ENCODE measurements at places on chromosomes 7 and 10. TPM values are rescaled to one million over a fixed set of nuclear protein-coding genes. Genes with fewer than 3 reads are reported as not detected.
A peak's percentile ranks its signal among the peaks of the same experiment; 100 is the strongest.

NPC1L1 gene
- total RNA-seq, result 0.88 TPM

GAD2 gene
- total RNA-seq, result not detected

MRPS17 gene
- total RNA-seq, result 12.5 TPM

DNAH11 gene
- 2.3 TPM for total RNA-seq

CPA2 gene
- not detected for total RNA-seq

DNA sequence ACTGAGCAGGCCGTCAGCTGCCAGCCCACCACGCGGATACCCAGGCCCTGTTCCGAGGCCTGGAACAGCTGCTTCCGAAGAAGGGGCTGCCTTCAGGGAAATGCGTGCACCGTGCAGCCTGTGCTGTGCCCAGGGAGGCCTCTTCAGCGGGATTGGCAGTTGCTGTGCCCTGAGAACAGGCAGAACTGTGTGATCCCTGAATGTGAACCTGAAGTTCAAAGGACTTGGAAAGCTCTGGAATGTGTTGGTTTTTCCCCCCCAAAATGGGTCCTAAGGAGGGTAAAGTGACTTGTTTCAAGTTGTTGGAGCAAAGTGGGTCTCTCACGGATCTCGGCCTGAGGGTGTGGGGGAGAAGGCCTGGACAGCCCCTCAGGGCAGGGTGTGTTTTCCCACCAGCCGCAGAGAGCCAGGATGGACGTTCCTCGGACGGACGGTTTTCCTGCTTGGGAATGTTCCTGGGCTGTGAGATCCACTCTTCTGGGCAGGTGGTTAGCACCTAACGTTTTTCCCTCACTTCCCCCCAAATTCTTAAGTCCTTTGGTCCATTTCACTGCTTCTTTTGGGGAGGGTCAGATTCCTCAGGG lies 2.1 kb downstream of the SPRN start:
- H3K4me3 ChIP-seq, result no peak overlapping the region
- DNase-seq, result peak; percentile 42
- peaks cover 6% of the 10 kb centered on the region for H3K36me3 ChIP-seq
- no peaks in the 10 kb centered on the region for H3K27me3 ChIP-seq

DNA sequence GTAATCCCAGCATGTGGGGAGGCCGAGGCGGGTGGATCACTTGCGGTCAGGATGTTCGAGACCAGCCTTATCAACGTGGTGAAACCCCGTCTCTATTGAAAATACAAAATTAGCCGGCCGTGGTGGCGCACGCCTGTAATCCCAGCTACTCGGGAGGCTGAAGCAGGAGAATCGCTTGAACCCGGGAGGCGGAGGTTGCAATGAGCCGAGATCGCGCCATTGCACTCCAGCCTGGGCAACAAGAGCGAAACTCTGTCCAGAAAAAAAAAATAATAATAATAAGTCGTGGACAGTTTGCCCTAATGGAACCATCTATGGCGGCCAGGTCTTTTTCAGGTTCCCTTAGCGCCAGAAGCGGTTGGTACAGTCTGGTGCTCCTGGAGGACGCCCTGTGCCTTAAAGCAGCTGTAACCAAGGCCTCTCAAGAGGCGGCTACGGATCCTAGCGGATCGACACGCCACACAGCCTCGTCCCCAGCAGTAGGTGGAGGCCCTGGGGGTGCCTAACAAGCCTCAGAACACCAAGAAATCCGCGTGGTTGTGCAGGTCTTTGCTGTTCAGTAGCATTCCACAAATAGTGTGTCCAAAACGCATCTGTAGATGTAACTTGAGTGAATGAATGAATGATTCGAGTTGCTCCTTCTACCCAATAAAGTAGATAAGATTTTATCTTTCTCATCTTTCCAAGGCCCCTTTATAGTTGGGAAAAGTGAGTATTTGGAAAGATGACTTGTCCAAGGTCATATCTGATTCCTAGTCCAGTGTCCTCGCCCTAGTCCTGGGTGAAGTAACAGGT lies 982 bp downstream of the PGAM1 start:
- peaks cover 20% of the 10 kb centered on the region for H3K36me3 ChIP-seq
- H3K4me3 ChIP-seq, result peak overlapping the region; percentile 81
- no peaks in the 10 kb centered on the region for H3K27me3 ChIP-seq

DNA sequence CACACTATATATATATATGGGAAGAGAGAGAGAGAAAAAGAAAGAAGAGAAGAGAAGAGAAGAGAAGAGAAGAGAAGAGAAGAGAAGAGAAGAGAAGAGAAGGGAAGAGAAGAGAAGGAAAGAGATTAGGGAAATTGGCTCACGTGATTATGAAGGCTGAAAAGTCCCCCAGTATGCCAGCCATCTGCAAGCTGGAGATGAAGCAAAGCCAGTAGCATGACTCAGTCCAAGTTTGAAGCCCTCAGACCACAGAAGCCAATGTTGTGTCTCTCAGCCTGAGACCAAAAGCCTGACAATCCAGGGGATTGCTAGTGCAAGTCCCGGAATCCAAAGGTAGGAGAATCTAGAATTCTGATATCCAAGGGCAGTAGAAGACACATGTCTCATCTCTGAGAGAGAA lies 206.3 kb upstream of the PRSS1 start:
- H3K4me3 ChIP-seq, result no peak overlapping the region
- no peaks in the 10 kb centered on the region for H3K27me3 ChIP-seq
- H3K36me3 ChIP-seq, result no peaks in the 10 kb centered on the region
- H3K4me1 ChIP-seq, result no peaks in the 10 kb centered on the region
- DNase-seq, result no peak
- H3K27ac ChIP-seq, result no peak overlapping the region

DNA sequence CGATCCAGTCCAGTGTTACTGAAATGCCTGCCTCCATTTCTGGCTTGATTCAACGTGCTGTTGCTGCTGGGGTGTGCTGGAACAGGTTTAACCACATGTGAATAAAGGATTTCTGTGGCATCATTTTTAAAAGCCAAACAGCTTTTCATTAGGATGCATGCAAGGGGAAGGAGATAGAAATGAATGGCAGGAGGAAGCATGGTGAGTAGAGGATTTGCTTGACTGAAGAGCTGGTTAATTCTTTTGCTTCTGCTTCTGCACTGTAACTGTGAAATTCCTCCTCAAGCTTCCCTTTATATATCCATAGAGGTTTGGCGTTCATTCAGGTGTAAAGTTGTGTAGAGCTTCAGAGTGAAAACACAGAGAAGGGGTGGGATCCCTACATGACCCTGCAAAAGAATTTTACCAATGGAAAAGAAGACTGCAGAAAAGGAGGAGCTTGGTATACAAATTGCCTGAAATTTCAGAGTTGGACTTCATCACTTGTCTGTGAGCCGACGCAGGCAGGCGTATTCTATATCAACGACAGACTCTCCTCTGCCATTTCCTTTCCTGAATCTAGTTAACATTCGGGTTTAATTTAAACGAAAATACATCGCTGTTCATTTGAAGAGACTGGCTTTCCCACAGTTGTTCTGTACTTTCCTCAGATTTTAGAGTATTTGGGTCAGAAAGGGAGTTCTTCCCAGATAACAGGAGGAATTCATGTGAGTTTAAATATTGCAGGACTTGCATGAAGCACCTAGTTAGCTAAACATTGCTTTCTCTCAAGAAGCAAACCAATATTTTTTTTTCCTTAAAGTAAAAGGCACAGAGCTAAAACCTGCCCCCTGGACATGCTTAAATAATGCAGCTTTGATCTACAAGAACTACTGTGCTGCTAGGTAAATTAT lies at the start of gene SOSTDC1:
TSS of gene SOSTDC1 (minus strand) at position 270 of the 893 bp plus-strand sequence. CDS start at position 200, 70 bp downstream.
- no peaks in the 10 kb centered on the region for H3K27me3 ChIP-seq
- peak within 1 kb of the TSS; percentile 69 for H3K4me3 ChIP-seq
- DNase-seq, result no peak
- peak within 1 kb of the TSS; percentile 35 for H3K27ac ChIP-seq
- H3K36me3 ChIP-seq, result no peaks in the 10 kb centered on the region

- H3K27me3 ChIP-seq, result no peaks in the 10 kb centered on the region
- H3K27ac ChIP-seq, result no peak overlapping the region
- DNase-seq, result no peak
- no peaks in the 10 kb centered on the region for H3K36me3 ChIP-seq
- no peak overlapping the region for H3K4me3 ChIP-seq
Observed at GRCh38 chr7:41592236-41592635, 110.7 kb downstream of the INHBA start.

- H3K27me3 ChIP-seq, result no peaks in the 10 kb centered on the region
- no peak overlapping the region for H3K27ac ChIP-seq
- H3K4me3 ChIP-seq, result no peak overlapping the region
- no peaks in the 10 kb centered on the region for H3K4me1 ChIP-seq
Observed at GRCh38 chr10:5999440-6000165, 22.3 kb upstream of the IL15RA start.

DNA sequence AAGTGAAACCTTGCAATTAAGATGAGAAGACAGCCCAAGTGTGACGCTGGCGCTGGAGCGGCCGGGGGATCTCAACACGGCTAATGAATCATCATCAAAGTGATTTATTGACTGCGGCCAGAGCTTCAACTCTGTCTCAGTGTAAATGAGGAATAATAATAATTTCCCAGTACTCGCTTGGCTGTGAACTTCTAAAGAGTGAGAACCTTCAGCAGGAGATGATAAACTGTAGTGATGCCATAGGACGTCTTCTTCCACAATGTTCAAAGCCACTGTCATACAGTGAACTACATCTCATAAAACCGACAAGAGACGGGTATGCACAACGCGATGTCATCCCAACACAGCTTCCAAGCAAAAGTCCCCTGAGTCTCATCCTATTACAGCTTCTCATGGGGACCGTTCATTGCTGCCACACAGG lies 123.6 kb upstream of the NOBOX start:
- no peak for DNase-seq
- H3K27me3 ChIP-seq, result no peaks in the 10 kb centered on the region
- H3K4me3 ChIP-seq, result peak overlapping the region; percentile 26
- no peaks in the 10 kb centered on the region for H3K4me1 ChIP-seq
- H3K36me3 ChIP-seq, result no peaks in the 10 kb centered on the region

DNA sequence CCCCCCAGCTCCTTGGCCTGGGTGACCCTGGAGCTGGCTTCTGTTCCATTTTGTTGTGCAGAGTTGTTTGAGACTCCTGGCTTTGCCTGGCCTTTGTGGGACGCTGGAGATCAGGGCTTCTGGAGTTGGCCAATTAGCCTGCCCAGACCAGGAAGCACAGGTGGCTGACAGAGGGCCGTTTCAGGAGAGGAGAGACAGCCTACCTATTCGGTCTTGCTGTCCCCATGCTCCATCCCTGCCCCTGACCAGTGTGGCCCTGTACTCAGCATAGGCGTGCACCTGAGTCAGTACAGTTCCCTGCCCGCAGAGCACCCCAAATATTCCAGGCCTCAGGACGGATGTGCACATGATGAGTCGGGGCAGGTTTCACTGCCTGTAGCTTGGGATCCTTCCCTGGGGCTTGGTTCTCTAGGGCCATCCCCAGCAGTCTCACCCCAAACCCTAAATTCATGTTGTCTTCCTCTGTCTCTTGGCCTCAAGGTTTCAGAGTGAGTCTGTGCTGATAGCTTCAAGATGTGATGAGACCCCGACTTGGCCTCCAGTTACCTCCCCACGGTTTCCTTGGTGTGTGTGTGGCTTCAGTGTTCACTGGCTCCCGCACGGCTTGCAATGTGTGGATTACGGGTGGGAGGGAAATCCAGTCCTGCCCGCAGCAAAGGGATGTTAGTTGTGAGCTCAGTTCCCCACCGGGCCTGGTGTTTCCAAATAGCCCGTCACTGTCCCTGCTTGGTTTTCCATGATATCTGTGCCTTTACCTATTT lies 44.7 kb downstream of the HTRA1 start:
- no peaks in the 10 kb centered on the region for H3K36me3 ChIP-seq
- H3K4me3 ChIP-seq, result no peak overlapping the region
- DNase-seq, result no peak
- no peaks in the 10 kb centered on the region for H3K4me1 ChIP-seq
- H3K27ac ChIP-seq, result no peak overlapping the region

- peaks cover 7% of the 10 kb centered on the region for H3K4me1 ChIP-seq
- no peak within 1 kb of the TSS for H3K4me3 ChIP-seq
- DNase-seq, result no peak
- no peaks in the 10 kb centered on the region for H3K27me3 ChIP-seq
- H3K36me3 ChIP-seq, result no peaks in the 10 kb centered on the region
Observed at GRCh38 chr10:124941823-124942222, at the start of gene ZRANB1. Gene ZRANB1 (plus strand): TSS chr10:124942123. CDS start chr10:124942494, 371 bp downstream.

DNA sequence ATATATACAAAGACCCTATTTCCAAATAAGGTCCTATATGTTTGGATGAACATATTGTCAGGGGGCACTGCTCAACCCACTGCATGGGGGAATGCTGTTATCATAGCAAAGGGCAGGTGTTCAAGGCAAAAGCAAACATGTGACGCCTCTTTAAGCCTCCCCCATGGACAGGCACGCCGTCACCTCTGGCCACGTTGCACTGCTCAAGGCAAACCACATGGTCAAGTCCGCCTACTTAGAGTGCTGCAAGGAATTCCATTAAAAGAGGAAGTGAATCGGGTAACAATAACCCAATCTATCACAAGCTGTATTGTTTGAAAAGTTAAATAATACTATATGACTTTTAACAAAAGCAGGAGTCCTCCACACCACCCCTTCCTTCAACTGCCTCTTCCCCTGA lies 8.8 kb upstream of the CALD1 start:
- H3K27ac ChIP-seq, result no peak overlapping the region
- no peaks in the 10 kb centered on the region for H3K27me3 ChIP-seq
- no peaks in the 10 kb centered on the region for H3K36me3 ChIP-seq

DNA sequence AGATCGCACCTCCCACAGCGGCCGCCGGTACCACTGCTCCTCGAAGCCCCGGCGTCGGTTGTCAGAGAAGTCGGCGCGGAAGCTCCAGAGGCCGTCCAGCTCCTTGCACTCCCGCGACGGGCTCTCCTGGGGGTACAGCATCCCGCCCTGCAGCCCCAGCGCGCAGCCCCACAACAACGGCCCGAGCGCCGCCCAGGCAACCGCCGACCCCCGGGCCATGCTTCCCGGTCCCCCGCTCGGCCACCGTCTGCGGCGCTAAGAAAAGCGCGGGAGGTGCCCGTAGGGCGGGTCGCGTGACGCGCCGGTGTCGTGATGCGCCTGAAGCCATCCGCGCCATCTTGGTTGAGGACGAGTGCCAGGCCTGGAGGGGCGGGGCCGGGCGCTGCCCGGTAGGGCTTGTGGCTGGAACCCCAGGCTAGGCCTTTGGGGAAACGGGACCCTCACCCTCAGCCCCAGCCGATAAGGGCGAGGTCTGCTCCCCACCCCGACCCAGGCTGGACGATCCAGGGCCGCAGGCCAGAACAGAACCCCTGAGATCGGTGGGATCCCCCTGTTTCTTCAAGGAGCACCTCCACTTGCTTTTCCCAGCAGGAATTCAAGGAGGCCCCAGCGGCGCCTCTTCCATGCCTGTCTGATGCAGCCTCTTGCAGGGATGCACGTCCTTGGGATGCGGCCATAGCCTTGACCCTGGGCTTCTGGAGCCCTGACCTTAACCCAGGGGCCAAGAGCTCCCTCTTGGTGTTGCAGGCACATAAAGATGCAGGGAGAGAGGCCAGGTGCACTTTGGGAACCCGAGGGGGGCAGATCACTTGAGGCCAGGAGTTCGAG lies at the start of gene GUSB:
TSS of gene GUSB (minus strand) at position 249 of the 828 bp plus-strand sequence. CDS start at position 219, 30 bp downstream.
- H3K27me3 ChIP-seq, result no peaks in the 10 kb centered on the region
- no peaks in the 10 kb centered on the region for H3K36me3 ChIP-seq
- H3K27ac ChIP-seq, result peak within 1 kb of the TSS; percentile 69
- peak within 1 kb of the TSS; percentile 64 for H3K4me3 ChIP-seq
- peak; percentile 96 for DNase-seq
- no peaks in the 10 kb centered on the region for H3K4me1 ChIP-seq

DNA sequence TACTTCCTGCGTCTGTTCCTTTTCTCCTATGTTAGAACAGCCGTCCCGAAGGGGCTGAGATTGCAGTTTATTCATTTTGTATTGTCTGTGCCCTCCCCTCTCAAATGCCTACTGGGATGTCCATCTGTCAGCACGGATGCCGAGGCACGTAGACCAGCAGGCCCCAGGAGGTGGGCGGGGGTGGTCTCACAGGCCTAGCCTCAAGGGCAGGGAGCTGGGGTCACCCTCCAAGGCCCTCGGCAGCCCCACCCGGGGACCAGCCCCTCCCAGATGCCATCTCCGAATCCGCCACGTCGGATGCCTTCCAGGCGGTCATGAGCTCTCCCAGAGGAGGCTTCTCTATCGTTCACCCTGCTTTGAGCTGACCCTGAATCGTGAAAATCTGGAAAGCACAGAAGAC lies 59.7 kb downstream of the ELFN1 start:
- no peaks in the 10 kb centered on the region for H3K4me1 ChIP-seq
- H3K27me3 ChIP-seq, result no peaks in the 10 kb centered on the region
- H3K36me3 ChIP-seq, result no peaks in the 10 kb centered on the region
- no peak overlapping the region for H3K4me3 ChIP-seq
- no peak for DNase-seq

Data from kidney (tissue), 22 donors.